ENCODE measurements at places on chromosomes 16 and 17. TPM values are rescaled to one million over a fixed set of nuclear protein-coding genes. Genes with fewer than 3 reads are reported as not detected.

GRCh38 chr16:11542069-11542744 lies 44.5 kb downstream of the LITAF start:
- H3K27me3 ChIP-seq: no peaks in the 10 kb centered on the region
- peaks cover 45% of the 10 kb centered on the region for H3K4me1 ChIP-seq
- peaks cover 2% of the 10 kb centered on the region for H3K36me3 ChIP-seq
- H3K4me3 ChIP-seq: no peak overlapping the region
- no peak for DNase-seq
- H3K27ac ChIP-seq: no peak overlapping the region

DNA sequence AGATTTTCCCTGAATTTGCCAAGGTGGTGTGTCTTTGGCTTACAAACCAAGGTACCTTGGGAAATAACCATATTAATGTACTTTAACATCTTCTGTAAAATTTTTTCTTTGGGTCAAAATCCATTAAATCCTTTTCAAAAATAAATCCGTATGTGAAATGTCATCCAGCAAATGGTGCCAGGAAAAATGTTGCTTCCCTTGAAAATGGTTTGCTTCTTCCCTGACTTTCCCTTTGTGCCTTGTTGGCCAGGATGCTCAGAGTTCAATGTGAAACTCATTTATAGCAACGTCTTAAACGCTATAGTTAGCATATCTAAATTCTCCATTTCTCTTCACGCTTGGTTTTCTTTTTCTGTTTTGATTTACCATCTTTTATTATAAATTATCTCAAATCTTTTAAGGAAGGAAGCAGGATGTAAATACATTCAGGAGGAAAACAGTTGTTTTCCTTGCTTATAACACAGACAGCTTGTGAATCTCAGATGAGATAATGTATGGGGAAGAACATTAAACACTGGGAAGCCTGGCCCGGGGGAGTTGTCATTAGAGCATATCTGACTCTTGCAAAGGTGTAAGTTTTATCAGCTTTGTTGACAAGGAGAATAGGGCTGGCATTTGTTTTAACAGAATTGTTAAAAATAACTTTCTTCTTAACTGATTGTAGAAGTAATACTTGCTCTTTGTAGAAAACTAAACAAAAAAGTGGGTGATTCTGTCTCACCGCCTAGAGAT lies 42.1 kb downstream of the GPRC5B start:
- no peak overlapping the region for H3K27ac ChIP-seq
- DNase-seq: no peak
- peaks cover 12% of the 10 kb centered on the region for H3K4me1 ChIP-seq
- no peak overlapping the region for H3K4me3 ChIP-seq

DNA sequence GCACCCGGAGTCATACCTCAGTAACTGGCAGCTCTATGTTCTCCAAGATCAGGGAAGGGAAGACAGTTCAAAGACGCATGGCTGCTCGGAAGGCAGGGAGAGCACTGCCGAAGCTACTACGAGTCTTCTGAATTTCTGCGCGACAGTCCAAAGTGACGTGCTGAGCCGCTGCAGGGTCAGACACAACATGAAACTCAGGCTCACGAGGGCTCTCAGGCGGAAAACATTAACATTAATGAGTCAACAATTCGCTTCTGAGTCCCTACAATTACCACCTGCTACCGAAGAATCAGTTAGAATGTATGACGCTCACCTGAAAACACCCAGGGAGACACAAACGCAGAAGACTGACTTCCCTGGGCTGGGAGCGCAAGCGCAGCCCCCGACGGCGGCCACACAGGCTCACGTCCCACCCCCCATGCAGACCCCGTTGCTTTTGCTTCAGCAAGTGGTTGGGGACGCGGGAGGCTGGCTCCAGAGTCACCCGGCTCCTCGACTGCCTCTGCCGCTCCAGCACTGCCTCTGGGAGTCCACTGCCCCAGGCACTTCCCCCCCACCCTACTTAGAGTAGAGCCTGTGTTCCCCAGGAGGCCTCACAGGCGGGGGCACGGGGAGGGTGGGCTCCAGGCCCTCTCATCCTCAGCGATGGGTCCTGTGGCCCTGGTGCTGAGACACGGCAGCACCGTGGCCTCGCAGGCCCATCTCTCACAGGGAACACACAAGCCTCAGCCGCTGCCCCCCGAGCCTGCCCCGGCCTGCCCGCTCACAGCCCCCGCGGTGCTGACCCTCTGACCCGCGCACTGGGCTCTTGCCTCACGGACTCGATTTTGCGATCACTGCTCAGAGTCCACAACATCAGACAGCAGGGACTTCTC lies 38.9 kb downstream of the LMF1 start:
- peaks cover 3% of the 10 kb centered on the region for H3K36me3 ChIP-seq
- H3K4me3 ChIP-seq: no peak overlapping the region
- DNase-seq: no peak
- H3K27ac ChIP-seq: peak overlapping the region; percentile 12
- peaks cover 4% of the 10 kb centered on the region for H3K4me1 ChIP-seq

GRCh38 chr16:88649924-88650748 lies 717 bp downstream of the CYBA start:
- peaks cover 19% of the 10 kb centered on the region for H3K4me1 ChIP-seq
- H3K27me3 ChIP-seq: no peaks in the 10 kb centered on the region
- no peak overlapping the region for H3K27ac ChIP-seq
- peak overlapping the region; percentile 74 for H3K4me3 ChIP-seq
- no peak for DNase-seq
- H3K36me3 ChIP-seq: no peaks in the 10 kb centered on the region

DNA sequence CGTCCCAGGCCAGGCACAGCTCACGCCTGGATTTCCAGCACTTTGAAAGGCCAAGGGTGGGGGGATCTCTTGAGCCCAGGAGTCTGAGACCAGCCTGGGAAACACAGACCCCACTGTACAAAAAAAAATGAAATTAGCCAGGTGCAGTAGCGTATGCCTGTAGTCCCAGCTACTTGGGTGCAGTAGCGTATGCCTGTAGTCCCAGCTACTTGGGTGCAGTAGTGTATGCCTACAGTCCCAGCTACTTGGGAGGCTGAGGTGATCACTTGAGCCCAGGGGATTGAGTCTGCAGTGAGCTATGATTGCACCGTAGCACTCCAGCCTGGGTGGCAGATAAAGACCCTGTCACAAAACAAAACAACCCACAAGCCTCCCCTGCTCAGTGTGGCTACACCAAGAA lies 27.0 kb upstream of the SLC25A19 start:
- no peaks in the 10 kb centered on the region for H3K27me3 ChIP-seq
- DNase-seq: no peak
- no peak overlapping the region for H3K4me3 ChIP-seq
- H3K27ac ChIP-seq: peak overlapping the region; percentile 43
- H3K4me1 ChIP-seq: no peaks in the 10 kb centered on the region

- peaks cover 11% of the 10 kb centered on the region for H3K4me1 ChIP-seq
- H3K27me3 ChIP-seq: no peaks in the 10 kb centered on the region
- DNase-seq: no peak
- peak overlapping the region; percentile 16 for H3K4me3 ChIP-seq
Measured at GRCh38 chr17:81631482-81631881, 5.4 kb downstream of the NPLOC4 start.

DNA sequence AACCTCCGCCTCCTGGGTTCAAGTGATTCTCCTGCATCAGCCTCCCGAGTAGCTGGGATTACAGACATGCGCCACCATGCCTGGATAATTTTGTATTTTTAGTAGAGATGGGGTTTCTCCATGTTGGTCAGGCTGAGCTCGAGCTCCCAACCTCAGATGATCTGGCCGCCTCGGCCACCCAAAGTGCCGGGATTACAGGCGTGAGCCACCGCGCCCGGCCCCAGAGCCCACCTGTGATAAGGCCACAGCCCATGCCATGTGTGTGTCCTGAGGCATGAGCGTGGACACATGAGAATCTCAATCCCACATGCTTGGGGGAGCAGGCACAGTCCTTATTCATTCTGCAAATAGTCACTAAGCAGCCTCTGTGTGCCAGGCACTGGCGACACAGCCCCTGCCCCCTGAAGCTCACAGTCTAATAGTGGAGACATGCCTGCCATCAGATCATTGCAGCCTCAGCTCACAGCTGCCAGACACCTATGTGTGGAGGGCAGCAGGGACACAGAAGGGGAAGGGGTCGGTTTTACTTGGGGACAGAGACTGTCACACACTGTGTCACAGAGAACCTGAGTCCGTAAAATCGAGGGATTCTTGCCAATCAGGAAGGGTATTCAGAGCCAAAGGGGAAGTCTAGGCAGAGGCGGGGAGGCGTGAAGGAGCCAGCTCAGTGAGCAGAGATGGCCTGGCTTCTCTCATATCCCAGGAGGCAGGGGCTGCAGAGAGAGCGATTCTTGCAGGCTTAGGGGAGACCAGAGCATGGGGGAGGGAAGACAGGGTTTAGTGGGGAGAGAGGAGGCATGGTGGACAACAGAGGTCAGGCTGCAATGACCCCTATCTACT lies 9.4 kb upstream of the ABCC3 start:
- no peaks in the 10 kb centered on the region for H3K36me3 ChIP-seq
- peaks cover 21% of the 10 kb centered on the region for H3K4me1 ChIP-seq
- peaks cover 48% of the 10 kb centered on the region for H3K27me3 ChIP-seq
- no peak overlapping the region for H3K4me3 ChIP-seq
- DNase-seq: no peak

GRCh38 chr17:78892936-78893379 lies 10.0 kb downstream of the CEP295NL start:
- no peak overlapping the region for H3K27ac ChIP-seq
- no peaks in the 10 kb centered on the region for H3K27me3 ChIP-seq
- DNase-seq: no peak
- H3K4me1 ChIP-seq: peaks cover 68% of the 10 kb centered on the region
- H3K36me3 ChIP-seq: no peaks in the 10 kb centered on the region

DNA sequence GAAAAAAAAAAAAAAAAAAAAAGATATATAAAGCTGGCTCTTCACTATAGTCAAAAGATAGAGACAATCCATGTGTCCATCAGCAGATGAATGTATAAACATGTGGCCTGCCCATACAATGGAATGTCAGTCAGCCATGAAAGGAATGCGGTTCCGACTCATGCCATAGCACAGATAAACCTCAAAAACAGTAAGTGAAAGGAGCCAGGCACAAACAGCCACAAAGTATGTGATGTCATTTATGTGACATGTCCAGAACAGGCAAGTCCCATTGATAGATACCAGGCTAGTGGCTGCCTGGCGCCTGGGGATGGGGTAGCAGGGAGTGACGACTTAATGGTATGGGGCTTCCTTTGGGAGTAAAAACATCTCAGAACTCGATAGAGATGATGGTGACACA lies 155.7 kb downstream of the CMIP start:
- H3K4me3 ChIP-seq: no peak overlapping the region
- H3K4me1 ChIP-seq: peaks cover 38% of the 10 kb centered on the region
- H3K36me3 ChIP-seq: no peaks in the 10 kb centered on the region
- peak overlapping the region; percentile 38 for H3K27ac ChIP-seq

GRCh38 chr16:84093879-84094270 lies 22.9 kb downstream of the MBTPS1 start:
- no peak for DNase-seq
- H3K27me3 ChIP-seq: no peaks in the 10 kb centered on the region
- H3K4me3 ChIP-seq: no peak overlapping the region

GRCh38 chr17:14306596-14306995 lies 5.7 kb downstream of the HS3ST3B1 start:
- peaks cover 14% of the 10 kb centered on the region for H3K36me3 ChIP-seq
- no peak for DNase-seq
- H3K4me3 ChIP-seq: peak overlapping the region; percentile 97
- H3K27ac ChIP-seq: no peak overlapping the region

The AIPL1 gene
- not detected for total RNA-seq

The TOP3A gene
- 107 TPM for total RNA-seq

The NOTUM gene
- 5.9 TPM for total RNA-seq

The RNU2-1 gene
- 8,313 TPM for total RNA-seq
